CD4-positive, alpha-beta T cell treated with Interleukin-17A for 1 hour (primary cell): ENCODE measurements at places on chromosomes 16 and 17.

DNA sequence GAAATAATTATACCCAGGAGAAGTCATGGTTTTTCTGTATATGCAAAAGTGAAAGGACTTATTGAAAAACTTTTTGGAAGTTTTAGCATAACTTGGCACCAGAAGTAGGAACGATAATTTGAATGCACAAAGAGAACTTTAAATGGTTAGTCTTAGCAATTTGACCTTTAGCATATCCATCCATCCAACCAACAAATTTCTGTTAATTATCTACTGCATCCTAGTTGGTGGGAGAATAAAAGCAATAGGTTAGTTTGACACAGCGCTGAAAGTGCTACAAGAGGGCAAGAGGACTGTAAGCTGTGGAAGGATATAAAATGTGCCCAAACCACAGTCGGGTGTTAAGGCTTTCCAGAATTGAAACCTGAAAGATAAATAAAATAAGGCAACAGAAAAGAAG, 17.6 kb downstream of the SPAG9 start:
- DNase-seq: no peak

GRCh38 chr16:63745456-63745855, 1376.4 kb downstream of the CDH11 start:
- no peak for DNase-seq

GRCh38 chr16:1379304-1380076, 27.8 kb downstream of the GNPTG start:
- DNase-seq: peak; percentile 64

- no peak for DNase-seq
Measured at GRCh38 chr16:77323695-77324094, 111.1 kb downstream of the ADAMTS18 start.

DNA sequence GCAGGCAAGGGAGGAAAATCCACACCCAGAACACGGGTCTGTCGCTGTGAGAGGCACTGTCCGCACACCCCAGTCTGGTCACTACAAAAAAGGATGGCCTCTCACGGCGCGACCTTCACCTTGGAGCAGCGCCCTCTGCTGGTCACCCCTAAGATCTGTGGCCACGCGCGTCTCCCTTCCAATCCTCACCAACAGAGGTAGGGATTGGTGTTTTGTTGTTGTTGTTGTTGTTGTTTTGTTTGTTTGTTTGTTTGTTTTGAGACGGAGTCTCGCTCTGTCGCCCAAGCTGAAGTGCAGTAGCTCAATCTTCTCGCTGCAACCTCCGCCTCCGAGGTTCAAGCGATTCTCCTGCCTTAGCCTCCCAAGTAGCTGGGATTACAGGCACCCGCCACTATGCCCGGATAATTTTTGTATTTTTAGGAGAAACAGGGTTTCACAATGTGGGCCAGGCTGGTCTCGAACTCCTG, 15.0 kb upstream of the C17orf58 start:
- DNase-seq: peak; percentile 63

GRCh38 chr16:12675852-12676251, 127.8 kb downstream of the CPPED1 start:
- no peak for DNase-seq

DNA sequence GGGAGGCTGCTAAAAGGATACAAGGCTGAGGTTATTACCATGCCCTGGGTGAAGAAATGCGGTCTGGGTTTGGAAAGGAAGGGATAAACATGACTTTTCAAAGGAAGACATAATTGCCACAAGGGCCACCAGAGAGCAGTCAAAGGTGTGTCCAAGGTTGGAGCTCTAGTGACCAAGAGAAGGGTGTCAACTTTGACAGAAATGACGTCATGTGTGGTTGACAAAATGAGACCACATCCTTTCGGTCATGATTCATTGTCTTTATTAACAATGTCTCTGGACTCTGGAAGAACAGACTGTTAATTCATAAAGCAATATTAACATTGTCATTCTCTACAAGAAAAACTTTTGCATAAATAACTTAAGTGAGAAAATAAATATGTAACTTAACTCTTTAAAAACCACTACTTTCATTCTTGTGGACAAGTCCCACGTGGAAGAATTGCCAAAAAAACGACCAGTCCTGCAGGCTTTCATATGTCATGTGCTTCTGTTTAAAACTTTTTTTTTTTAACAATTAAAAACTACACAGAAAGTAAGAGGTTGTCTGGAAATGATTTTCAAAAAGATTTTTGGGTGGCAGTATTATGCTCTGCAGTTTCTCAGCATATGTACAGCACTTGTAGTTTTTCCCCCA, 5.0 kb downstream of the SOST start:
- DNase-seq: peak; percentile 25

DNA sequence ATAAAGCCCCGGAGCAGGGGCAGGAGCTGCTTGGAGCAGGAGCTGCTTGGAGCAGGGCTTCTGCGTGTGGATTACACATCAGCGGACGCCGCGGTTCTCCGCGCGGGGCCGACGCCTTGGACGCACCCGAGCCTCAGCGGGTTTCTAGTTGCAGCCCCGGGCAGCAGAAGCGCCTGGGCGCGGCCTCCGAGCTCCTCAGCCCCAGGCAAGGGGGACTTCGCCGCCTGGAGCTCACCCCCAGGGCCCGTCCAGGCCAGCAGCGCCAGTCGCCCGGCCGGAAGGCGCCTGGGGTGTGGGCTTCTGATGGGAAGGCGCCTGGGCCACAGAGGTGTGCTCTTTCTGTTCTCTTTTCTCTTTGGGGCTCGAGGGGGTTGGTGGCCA, 6.3 kb downstream of the FOXF1 start:
- DNase-seq: no peak

- no peak for DNase-seq
Measured at GRCh38 chr17:77449373-77449907, 308.7 kb downstream of the SEC14L1 start.

GRCh38 chr16:73083271-73083670, 35.3 kb upstream of the ZFHX3 start:
- DNase-seq: no peak

DNA sequence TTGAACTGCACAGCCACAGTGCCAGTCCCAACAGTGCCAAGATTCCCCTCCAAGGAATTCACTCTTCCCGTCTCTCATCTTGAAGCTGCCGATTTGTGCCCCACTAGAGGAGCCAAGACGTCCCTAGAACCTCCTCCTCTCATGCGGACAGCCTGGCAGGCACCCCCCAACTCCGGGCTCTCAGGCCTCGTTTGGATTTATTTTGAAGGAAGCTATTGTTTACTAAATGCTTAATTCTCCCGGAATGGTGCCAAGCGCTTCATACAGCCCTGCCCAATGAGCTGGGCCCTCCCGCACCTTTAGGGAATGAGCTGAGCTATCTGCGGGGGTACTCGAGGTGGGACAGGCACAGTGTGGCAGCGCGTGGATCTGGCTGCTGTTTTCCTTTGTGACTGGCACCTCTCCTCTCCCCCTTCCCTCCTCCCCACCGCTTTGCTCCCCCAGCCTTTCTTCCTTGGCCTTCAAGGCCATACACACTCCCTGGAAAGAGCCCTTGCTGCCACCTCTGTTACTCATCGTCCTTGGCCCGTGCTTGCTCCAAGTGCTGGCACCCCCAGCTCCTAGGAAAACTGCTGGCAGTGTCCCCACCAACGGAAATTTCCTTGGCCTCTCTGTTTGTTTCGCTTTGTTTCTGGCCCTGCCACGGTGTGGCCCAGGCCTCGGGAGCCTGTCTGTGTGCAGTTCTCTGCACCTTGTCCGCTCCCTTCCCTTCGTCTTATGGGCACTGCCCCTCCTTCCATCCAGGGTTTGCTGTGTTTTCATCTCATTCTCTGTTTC, 49.9 kb upstream of the CDR2 start:
- no peak for DNase-seq

DNA sequence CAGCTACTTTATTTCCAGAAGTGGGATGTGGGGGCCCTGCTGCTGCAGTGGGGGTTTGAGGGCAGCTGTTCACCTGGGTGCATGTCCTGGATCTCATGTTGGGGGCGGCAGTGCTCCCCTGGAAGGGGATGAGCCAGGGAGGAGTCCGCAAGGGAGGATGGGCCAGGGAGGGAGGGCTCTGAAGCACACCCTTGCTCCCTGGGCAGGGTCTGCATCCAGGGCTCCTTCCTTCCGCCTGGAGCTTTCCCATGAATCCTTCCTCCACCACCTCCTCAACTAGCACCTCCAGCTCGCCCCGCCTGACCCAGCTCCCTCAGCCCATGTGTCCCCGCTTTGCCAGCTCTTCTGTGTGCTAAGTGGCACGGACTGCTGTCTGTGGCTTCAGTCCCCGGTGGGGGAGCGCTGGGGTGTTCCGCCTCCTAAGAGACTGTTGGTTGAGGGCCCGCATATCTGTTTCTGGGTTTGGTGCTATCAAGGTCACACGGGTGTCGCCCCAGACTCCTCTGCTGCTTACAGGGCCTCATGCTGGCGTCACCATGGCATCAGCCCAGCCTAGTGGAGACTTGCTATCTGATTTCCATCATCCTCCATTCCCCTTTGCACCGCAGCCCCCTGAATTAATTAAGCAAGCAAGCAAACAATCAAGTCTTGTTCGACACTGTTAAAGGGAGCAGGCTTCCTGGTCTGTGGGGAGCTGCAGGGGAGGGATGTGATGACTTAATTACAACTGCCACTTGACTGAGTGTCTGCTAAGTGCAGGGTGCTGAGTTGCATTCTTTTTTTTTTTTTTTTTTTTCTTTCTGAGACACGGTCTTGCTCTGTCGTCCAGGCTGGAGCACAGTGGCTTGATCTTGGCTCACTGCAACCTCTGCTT, 71.8 kb downstream of the PRKCA start:
- DNase-seq: peak; percentile 47

GRCh38 chr16:74923766-74924460, 61.0 kb downstream of the WDR59 start:
- DNase-seq: no peak

GRCh38 chr16:47258874-47259461, 115.2 kb upstream of the NETO2 start:
- peak; percentile 18 for DNase-seq

DNA sequence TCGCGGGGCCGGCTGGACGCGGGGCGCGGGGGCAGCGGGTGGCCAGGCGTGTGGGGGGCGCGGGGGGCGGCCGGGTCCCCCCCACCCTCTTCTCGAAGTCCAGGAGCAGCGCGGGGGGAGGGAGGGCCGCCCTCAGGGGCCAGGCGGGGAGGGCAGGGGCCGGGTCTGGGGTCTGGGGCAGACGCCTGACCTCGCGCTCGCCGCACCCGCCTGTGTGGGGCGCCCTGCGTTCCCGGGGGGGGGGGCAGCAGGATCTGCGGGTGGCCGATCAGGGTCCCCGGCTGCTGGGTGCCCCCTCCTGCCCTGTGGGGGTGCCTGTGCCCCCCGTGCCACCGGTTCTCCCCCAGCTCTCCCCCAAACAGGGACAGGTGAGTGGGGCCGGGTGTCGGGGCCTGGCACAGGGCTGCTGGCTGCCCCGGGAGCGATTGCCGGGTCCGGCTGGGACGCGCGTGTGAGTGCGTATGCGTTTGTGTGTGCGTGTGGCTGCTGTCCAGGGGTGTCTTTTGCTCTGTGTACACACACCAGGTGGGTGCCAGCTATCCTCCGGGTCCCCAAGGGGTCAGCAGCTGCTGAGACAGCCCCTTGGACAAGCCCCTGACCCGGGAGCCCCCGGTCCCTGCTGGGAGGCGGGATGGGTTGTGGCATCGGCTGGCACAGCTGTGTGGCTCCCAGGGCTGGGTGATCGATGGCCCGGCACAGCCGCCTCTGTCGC, 663 bp downstream of the PRR35 start:
- no peak for DNase-seq

GRCh38 chr17:67244431-67245072, 444 bp downstream of the HELZ start:
- peak; percentile 6 for DNase-seq

DNA sequence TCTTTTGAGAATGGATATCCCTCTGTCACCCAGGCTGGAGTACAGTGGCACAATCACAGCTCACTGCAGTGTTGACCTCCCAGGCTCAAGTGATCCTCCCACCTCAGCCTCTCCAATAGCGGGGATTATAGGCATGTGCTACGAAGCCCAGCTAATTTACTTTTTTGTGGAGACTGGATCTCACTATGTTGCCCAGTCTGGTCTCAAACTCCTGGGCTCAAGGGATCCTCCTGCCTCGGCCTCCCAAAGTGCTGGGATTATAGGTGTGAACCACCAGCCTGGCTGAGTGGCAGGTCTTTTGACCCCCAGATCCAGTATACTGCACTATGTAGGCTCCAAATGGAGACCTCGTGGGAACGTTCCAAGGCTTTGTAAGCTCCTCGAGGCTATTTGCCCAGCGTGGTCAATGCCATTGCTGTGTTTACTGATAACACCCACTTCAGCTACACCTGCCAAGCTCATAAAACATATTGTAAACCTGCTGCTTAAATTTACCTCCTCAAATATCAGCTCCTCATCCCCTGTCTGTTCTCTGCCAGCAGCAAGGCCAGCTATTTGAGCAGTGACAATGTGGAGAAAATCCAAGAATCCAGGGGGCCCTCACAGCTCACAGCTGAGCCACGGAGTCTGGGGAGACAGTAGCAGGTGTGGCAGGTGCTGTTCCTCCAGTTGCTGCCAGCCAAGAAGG, 16.2 kb upstream of the KIFC3 start:
- DNase-seq: no peak

- no peak for DNase-seq
Measured at GRCh38 chr16:22123146-22123545, 30.8 kb downstream of the VWA3A start.

GRCh38 chr16:15773968-15774367, 82.9 kb downstream of the MYH11 start:
- no peak for DNase-seq

GRCh38 chr17:41553176-41553575, 18.7 kb downstream of the KRT9 start:
- no peak for DNase-seq

DNA sequence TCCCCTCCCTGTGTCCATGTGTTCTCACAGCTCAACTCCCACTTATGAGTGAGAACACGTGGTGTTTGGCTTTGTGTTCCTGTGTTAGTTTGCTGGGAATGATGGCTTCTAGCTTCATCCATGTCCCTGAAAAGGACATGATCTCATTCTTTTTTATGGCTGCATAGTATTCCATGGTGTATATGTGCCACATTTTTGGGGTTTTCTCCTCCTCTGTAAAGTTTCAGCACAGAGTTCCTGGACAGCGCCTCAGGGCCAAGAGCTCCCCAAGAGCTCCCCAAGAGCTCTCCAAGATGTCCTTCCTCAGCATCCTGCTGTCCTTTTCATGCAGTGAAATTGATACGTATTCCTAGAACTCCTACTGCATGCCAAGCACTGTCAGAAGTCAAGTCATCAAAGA, 6.9 kb upstream of the ABAT start:
- no peak for DNase-seq

DNA sequence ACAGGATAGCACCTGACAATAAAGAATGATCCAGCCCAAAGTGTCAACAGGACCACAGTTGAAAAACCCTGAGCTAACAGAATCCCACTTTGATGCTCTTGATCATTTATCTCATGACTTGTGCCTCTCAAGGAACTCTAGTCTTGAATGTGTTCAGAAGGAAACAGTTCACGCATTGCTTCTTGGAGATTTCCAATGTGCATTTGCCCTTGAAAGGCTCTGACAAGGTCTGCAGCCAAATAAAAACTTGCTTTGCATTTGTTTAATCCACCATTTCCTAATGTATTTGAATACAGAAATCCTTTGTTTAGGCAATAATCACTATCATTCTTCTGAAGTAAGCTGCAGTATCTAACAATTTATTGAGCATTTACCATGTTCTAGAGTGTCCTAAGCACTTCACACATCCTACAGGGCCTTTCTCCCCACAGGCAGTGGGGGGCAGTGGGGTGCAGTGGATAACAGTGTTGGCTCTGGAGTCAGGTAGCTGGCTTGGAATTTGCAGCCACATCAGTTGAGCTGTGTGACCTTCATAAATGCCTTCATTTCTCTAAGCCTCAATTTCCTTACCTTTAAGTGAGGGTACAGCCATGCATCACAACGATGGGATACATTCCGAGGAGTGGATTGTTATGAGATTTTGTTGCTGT, 239.7 kb downstream of the XYLT1 start:
- DNase-seq: no peak
